ENCODE measurements at places on chromosomes 16 and 17.

GRCh38 chr16:10308305-10309193, 77.3 kb upstream of the ATF7IP2 start:
- DNase-seq = no peak

- DNase-seq = no peak
These were observed at the start of gene ZNF205 for GRCh38 chr16:3112058-3112880. Gene ZNF205, plus strand, starts transcription at chr16:3112586. Its CDS starts 845 bp downstream, at chr16:3113431.

DNA sequence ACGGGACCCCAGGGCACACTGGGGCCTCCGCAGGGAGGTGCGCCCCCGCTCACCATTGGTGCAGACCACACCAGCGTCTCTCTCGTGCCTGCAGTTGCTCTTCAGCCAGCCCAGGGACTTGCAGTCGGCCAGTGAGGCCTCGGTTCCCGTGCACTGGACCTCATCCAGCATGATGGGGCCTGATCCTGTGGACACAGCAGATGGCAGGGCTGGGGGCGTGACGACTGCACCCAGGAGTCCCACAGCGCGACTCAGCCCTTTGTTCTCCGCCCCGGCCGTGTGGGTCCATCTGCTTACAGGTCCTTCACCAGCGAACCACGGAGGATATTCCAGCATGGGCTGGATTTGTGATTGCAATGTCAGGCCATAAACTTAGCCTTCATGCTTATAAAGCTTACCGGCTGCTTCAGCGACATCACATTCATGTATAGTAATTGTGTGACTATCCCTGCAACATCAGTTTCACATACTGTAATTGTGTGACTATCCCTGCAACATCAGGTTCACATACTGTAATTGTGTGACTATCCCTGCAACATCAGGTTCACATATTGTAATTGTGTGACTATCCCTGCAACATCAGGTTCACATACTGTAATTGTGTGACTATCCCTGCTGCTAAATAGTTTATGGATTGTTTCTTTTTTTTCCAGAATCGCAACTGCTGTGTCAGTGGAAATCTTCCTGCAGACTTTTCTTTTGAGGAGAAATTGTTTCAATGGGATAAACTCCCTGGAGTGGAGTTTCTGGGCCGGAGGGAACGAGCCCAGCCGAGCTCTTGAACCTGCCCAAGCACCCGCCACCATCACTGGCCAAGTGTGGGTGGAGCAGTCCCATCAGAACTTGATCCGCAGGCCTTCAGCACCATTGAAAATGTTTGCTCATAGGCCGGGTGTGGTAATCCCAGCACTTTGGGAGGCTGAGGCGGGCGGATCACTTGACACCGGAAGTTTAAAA, 4.8 kb downstream of the LGALS3BP start:
- DNase-seq = no peak

GRCh38 chr16:57528499-57529390, 7.6 kb downstream of the CCDC102A start:
- DNase-seq = no peak

DNA sequence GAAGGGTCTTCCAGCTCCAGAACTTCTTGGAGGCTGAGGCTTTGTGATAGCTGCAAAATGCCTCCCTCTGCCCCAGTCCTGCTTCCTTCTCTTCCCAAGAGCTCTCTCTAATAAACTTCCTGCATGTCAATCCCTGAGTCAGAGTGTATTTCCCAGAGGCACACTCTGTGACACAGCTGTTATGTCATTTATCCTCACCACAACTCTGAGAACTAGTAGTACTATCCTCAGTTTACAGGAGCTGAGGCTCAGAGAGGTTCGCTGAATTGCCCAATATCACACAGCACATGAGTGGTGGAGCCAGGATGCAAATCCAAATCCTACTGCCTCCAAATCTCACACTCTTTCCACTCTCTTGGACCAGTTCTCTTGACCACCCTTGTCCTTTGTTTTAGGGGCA, 20.0 kb downstream of the UNC45B start:
- no peak for DNase-seq

- DNase-seq = no peak
These were observed 48.5 kb downstream of the NOS2 start for GRCh38 chr17:27751622-27752490.

- peak; percentile 91 for DNase-seq
These were observed 3.3 kb upstream of the NHERF2 start for GRCh38 chr16:2023092-2024031.

DNA sequence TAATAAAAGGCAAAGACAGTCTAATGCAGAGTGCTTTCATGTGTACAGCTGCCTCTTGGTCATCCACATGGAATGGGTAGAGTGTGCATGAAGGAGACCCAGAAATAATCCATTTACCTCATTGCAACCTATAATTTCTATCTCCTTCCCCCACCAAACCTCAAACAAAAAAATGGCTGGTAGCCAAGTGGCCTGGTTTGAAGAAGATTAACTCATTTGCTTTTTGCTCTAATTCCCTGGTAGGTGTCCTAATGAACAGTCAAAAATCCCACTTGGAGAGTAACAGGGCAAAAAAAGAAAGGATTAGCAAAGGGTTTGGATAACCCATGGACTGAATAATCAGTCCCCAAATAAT, 13.0 kb upstream of the LYRM9 start:
- no peak for DNase-seq

DNA sequence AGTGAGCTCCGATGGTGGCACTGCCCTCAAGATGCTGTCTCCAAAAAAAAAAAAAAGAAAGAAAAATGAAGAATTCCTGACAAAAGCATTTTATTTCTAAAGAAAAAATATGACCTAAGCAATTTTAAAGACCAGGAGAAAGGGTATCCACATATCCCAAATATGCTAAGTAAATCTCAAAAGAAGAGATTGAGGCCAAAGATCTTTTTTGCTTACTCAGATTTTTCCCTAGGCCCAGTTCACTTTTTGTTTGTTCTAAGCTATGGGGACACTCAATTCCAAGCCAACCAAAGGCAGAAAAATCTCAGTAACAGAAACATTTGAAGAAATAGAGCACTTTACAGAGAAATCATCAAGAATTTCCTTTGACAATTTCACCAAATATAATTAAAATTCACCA, 150.8 kb downstream of the SOX9 start:
- no peak for DNase-seq

DNA sequence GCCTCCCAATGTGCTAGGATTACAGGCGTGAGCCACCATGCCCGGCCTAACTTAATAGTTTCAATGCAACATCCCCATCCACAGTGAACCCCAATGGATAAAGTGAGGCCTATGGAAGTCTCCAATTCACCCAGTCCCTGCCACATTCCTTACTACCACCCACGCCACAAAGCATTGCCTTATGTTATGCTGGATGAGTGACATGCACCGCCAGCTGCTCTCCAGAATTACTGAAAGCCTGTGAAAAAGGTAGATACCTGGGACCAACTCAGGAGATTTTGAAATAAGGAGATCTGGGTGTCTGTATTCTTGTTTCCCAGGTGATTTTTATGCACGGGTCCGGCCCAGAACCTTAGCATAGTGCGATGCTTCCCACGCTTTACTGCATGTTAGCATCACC, 16.9 kb upstream of the GAS7 start:
- DNase-seq = no peak

GRCh38 chr17:47696717-47697642, 3.0 kb downstream of the TBKBP1 start:
- DNase-seq = no peak
